ENCODE measurements at places on chromosomes 1 and 21.

DNA sequence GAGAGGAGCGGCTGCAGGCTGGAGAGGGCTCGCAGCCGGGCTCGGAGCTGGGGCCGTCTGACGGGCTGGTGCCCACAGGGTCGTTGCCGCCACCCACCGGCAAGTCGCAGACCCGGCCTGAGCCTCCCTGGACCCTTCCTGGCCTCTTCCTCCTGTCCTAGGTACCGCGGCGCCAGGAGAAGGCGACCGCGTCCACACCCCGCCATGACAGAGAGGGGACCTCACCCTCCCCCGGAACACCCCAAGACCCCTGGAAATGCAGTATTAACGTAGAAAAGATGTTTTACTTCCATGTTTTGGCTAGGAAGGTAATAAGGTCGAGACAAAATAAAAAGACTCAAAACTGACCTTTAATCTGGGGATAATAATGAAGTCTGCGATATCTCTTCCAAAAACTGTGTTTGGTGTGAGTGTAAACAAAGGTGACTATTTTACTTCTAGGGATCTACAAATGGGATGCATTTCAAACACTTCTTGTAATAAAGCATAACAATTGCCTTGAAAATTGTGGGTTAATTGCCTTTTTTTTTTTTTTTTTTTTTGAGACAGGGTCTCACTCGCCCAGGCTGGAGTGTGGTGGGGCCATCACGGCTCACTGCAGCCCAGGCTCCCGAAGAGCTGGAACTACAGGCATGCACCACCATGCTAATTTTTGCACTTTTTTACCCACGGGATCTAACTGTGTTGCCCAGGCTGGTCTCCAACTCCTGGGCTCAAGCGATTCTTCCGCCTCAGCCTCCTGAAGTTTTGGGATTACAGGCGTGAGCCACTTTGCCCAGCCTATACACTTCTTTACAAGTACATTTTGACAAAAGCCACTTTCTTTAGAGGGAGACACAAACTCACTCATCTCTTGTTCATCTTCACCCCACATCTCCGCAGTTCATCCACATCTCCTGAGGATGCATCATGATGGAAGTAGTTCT is 838 bp upstream of the RSRP1 start:
- no peak for DNase-seq

DNA sequence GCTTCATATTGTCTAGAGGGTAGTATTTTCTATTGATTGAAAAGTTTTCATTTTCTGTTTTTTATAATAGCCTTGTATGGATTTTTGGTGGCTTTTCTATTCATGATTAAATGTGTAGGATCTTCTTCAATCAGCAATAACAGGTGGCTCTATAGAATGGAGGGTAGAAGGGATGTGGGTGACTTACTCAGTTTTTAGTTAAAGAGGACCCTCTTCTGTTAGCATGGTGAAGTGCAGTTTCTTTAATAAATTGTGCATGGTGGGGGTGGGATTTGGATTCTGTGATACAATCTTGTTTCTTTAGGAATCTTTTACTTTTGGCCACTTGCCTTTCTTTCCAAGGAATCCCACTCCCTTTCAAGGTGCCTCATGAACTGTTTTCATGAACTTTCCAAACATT is 64.7 kb downstream of the SLC35A3 start:
- DNase-seq, result peak; percentile 32

DNA sequence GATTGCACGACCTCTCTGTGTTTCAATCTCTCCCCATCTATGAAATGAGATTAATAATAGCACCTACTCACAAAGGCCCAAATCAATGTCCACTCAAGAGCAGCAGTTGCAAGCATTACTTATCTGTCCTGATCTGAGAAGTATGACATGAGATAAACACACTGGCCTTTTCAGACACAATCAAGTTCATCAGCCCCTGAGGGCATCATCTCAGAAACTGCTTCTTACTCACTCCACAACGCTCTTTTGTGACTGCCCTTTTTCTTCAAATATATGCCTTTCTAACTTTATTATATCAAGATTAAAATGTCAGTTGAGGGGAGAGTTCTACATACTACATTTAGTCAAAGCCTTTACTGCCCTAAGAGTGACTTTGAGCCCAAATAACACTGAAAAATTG is 371.9 kb upstream of the SPAG17 start:
- DNase-seq, result no peak

DNA sequence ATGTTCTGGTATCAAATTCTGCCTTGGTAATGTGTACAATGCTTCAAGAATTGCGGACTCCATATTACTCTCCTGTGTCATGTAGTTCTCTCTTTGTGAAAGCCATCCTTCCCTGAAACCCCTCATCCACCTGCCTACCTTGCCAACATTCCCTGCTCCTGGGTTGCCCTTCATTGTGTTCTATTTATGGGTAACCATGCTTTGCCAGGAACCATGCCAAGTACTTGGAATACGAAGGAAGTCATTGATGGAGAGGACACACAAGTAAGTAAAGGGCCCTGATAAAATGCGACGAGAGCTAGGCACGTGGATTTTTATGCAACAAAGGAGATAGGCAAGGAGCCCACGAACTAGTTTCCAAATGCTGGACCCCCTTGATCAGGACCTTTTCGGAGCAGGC is 300.8 kb downstream of the DISC1 start:
- no peak for DNase-seq

- DNase-seq, result no peak
These were observed 39.5 kb upstream of the GNPAT start for GRCh38 chr1:231201375-231201978.

All from tongue (tissue), 3 donors.